ENCODE measurements at places on chromosomes 2 and 18.

DNA sequence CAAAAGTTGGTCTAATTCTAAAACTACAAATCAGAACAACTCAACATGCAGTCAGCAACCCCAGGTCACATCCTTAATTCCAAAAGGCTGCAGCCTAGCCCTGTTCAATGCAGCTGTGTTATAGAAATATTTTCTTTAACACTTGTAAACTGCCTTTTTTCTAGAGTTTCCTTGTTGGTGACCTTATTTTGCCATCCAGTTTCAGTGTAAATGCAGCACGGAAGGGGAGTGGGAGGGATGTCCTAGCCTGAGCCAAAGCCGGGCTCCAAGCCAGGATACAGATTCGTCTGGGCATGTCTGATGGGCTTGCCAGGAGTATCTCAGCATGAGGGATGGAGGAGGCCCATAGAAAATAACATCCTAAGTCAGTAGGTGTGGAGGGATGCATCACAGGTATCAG lies 17.7 kb upstream of the SP3 start:
- DNase-seq, result no peak

DNA sequence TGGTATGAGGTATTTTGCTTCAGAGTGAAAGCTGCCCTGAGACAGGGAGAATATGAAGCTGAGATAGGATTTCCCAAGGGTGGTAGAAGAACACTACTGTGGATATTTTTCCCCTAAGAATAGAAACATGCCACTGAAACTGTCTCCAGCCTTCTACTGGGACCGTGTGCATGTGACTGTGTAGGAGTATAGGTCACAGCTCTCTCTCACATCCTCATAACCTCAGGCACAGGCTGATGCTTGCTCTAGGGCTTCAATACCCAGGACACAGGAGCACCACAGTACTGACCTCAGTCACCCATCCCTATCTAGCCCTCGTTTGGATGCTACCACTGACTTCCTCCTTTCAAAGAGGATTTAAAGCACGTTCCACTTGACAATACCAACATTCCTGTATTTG lies 67.2 kb downstream of the REV1 start:
- peak; percentile 69 for DNase-seq

- no peak for DNase-seq
These were observed 318.5 kb upstream of the TNP1 start for GRCh38 chr2:217178341-217178740.

DNA sequence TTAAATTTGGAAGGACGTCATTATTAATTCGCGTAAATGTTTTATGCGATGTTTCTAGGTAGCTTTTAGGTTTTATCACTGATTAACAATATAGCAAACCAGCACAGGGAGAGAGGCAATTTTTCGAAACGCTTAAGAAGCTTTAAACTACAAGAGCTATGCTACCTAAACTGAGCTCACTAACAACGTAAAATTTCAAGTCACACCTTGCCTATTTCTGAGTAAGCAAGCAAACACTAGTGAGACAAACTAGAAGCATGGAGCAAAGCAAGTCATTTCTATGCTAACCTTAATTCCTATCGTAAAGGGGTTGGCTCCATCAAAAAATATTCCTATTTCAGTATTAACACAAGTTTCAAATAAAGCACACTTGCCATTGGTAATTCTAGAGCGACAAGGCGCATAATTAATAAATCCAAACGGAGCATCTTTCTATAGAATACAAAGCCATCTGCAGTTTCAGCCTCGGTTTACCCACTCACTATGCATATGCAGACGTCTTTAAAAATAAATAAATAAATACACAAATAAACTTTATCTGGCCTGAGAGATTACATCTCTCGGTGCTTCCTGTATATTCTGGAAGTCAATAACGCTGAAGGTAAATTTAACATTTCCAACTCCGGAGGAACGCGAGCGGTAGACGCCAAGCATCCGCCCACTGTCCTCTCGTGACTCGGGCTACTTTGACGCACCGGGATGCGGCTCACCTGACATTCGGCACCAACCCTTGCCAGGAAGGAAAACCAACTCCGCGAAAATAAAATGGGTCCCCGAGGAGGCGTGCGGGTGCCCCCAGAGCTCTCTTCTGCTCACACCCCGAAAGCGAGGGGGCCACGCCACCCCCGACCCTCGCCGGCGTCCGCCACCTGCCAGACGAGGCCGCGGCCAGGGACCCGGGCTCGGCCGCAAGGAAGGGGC lies 947 bp downstream of the ITSN2 start:
- no peak for DNase-seq

DNA sequence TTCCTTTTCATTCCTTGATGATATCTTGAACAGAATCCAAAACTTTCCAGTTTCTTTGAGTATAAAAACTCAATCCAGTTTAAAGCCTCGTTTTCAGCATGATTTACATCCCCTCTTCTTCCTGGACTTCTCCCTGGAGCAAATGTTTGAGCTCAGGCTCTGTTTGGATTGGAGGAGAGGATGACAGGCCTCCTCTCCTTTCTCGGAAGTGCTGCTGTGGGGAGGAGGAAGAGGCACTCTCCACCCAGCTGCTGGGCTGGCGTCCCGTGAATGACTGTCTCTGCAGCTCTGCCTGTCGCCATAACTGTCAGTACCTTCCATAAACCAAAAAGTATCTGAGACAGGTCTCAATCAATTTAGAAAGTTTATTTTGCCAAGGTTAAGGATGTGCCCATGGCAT lies 238.2 kb upstream of the AGAP1 start:
- no peak for DNase-seq

DNA sequence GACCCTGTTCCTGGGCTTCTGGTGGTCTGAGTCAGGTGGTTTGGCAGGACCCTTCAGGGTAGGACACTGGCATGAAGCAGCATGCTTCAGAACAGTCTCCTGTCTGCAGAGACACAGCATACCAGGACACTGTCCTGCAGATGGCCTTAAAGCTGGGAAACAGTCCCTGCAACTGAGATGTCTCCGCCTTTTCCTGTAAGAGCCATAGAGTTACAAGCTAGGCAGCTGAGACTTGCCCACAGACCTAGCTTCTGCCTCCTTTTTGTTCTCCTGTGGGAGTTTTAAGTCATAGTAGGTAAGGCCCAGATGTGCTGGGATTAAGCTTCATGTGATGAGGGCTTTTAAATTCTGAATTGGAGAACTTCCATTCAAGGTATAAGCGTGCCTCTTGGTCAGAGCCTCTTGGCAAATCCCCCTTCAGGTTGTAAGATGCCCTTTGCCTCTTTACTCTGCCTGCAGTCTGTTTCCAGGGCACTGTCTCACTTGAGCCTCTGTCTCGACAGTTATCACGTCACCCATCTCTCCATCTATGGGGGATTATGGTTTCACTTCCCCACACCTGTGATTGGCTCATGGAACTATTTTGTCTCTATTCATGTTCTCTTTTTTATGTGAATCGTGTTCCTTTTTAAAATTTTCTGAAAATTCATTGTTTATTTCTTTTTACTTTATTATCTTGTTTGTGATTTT lies 51.8 kb downstream of the COA5 start:
- peak; percentile 70 for DNase-seq

DNA sequence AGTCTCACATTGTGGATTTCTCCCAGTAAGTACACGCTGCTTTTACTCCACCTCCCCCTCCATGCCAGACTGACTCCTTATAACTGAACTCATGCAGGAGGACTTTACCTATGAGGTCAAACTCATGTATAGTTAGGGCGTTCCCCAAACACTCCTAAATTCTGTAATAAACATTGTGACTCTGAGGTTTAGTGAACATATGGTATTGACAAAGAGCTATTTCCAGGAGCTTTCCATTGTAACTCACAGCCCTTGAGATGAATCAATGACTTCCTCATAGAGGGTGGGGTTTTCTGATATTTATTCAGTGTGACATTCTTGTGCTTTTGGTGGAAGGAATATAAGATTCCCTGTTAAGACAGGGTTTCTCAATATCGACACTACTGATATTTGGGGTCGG lies 337.4 kb upstream of the SLC14A2 start:
- DNase-seq, result no peak

DNA sequence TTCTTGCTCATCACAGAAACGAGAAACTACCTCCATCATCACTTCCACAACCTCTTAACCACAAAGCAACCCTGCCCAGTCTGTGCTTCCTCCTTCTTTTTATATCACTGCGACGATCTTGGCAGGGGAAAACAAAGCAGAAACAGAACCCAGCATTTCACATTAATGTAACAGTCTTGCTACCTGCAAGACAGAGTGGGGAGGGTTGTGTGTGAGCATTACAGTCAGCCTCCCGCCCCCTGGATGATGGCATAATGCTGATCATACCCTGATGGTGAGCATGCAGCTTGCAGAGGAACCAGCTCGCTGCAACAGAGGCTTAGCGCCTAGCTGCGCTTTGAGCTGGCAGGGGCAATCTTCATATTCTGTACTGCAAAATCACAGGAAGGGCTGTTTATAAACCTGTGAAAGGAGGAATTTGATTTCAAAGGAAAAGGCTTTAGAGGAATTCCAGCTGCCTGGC lies 376.1 kb downstream of the IRS1 start:
- DNase-seq, result peak; percentile 86

DNA sequence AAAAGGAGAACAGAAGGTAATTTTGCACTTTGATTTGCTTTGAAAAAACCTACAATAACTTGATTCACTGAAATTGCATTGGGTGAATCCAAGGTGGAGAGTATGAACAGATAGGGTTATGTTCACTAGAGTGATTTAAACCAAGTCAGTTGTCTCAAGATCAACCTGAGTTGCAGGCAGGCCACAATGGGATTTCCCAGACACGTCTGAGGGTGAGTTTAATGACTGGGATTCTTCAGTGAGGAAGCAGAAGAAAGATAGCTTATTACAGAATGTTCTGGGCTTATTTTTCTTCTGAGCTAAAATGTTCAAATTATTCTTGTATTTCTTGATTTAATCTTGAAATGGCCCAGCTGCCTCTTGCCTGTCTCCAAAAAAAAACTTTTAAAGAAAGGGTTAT lies 20.1 kb downstream of the COL4A4 start:
- DNase-seq, result no peak

DNA sequence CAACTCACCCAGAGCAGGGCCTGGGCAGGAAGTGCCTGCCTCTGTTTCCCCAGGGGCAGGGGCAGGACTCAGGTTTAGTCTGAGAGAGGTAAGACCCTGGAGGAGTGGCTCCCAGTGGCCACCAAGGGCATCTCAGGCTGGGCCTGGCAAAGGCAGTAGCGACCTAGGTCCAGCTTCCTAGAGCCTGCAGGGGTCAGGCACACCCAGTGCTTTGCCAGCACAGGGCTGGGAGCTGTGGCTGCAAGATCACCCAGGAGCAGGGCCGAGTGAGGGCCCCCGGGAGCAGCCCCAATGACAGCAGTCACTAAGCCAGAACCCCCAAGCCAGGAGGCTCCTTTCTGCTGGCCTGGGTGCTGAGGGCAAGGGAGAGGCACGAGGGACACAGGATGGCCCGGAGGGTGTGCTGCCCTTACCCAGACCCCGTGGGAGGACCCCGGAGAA lies 8.8 kb upstream of the DUSP2 start:
- no peak for DNase-seq

DNA sequence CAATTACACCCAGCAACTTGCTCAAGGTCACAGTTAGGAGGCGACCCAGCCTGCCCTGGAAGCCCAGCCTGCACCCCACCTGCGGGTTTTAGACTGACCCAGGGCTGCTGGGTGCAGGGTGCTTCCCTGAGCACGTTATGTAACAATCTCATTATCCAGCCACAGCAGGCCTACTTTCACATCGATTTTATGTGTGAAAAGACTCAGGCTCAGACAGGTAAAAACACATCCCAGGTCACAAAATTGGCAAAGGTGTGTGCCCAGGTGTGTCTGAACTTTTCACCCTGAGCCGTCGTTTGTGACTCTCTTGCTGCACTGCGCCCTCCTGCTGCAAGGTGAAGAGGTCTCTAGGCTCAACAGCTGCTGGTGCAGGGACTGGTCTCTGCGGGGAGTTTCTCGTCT lies 668.2 kb upstream of the HS6ST1 start:
- DNase-seq, result no peak

DNA sequence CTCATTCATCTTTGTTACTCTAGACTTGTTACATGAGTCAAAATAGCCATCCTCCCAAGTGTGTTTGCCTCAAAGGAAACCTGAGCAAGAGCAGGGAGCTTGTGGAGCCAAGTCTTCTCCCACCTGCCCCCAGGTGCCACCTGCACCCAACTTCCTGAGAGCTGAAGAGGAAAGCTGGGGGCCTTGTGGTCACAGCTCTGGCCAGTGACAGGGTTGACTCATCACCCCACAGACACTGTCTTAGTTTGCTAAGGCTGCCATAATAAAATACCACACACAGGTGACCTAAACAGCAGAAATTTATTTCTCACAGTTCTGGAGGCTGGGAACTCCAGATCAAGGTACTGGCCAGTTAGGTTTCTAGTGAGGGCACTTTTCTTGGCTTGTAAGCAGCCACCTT lies 99.6 kb downstream of the TPGS2 start:
- DNase-seq, result no peak

DNA sequence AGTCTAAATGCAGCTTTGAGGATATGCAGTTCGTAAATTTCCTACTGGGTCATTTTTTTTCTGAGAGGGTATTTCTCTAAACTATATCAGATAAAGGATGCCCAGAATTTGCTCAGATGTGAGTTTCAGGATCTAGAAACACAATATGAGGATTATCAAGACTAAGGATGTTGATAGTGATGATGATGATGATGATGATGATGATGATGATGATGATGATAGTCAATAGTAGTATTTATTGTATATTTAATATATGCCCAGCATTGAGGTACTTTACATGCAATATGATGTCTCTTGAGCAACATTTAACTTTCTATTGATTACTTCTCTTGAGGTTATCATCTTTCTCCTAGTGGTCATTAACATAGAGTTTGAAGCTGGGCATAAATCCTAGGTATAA lies 222.1 kb upstream of the NRP2 start:
- no peak for DNase-seq

- DNase-seq, result no peak
These were observed 488.7 kb downstream of the SUCLG1 start for GRCh38 chr2:83970217-83970929.

DNA sequence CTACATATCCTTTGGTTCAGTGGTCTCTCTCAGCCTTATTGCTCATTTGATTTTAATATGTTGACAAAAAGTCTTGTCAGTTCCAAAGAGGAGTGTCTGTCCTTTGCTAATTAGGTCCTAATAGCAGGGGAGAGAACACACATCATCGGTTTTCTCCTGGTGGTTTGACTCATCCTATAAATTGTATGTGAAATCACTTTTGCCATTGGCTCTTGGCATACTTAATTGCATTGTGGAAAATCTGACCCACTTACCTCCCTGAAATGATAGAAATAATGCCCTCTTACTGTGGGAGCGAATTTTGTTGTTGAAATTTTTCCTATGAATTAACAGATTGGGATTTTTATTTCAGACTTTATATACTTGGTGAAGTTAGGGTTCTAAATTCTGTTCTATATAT lies 58.3 kb downstream of the MTCL1 start:
- DNase-seq, result no peak

DNA sequence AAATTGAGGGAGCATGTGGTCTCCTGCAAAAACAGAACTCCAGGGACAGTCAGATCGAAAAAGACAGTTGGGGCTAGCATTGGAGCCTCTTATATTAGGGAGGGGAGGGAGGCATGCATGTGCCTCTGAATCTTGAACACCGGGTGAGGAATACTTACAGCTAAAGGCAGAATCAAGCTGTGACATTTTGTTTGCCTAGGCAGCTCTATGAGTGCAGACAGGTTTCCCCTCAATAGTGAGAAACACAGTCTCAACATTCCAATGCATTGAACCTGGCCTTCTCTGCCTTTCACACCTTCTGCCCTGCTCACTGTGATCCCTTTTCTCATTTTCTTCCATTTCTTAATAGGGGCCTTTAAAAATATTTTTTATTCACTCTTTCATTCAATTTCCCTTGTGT lies 140.4 kb downstream of the THSD7B start:
- no peak for DNase-seq

- peak; percentile 83 for DNase-seq
These were observed 27.0 kb downstream of the GAD1 start for GRCh38 chr2:170843656-170844055.
